Natural killer cell (primary cell): ENCODE measurements at places on chromosomes 1 and 21.

DNA sequence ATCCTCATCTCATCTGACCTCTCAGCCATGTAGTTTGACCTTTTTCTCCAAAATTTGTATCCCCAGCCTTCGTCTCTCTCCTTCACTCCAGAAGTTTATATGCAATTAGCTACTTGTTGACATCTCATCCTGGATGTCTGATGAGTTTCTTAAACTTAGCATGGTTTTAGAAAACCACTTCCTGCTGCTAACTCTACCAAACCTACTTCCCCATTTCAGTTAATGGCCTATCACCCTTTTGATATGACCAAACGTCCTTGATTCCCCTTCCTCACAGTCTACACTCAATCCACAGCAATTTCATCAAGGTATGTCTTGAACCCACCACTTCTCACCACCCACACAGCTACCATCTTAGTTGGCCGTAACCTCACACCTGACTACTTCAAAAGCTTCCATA, 121.9 kb downstream of the LRRC40 start:
- DNase-seq, result no peak

DNA sequence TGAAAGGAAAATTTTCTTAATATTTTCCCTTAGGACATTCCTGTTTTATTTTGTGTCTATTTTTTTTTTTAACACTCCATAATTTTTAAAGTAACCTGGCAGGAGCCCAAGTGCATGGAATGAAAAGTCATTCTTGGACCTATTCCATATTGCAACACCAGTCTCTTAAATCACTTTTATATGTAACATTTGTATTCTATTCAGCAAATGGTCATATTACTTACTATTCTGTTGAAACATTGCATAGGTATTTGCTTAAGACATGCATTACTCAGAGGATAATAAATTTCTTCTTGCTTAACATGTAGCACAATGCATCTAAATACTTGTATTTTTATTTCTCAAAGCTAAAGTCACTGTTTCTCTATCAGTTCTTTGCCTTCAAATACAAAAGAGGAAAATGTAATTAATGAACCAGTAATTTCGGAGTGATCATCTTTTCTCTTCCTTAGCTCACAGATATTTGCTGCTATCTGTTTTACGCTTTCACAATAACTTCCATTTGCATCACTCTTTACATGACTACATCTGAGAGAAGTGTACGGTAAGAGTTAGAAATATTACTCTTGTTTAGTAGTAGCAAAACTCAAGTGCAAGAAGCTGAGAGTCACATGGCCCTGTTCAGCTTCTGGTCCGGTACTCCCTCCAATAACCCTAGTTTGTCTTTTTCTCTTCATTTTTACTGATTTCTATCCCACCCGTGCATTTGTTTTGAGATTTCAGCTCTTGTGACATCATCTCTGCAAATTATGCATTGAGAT, 394.8 kb downstream of the USP25 start:
- no peak for DNase-seq

- no peak for DNase-seq
Observed at GRCh38 chr21:26512664-26513063, 60.4 kb downstream of the CYYR1 start.

DNA sequence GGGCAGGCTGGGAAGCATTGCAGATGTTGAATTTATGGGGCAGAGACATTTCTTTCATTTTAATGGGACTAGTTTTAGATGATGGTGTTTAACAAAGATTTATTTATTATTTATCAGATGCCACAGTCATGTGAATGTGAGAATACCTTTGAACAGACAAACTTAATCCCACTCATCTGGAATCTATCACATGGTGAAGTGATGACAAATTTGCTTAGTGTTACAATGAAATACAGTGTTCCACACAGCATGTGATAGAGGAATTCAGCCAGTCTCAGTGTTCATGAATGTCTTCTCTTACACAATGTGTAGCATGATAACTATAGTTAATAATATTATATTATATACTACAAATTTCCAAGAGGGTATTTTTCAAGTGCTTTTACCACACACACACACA, 1361.7 kb upstream of the B3GALT2 start:
- DNase-seq, result no peak

DNA sequence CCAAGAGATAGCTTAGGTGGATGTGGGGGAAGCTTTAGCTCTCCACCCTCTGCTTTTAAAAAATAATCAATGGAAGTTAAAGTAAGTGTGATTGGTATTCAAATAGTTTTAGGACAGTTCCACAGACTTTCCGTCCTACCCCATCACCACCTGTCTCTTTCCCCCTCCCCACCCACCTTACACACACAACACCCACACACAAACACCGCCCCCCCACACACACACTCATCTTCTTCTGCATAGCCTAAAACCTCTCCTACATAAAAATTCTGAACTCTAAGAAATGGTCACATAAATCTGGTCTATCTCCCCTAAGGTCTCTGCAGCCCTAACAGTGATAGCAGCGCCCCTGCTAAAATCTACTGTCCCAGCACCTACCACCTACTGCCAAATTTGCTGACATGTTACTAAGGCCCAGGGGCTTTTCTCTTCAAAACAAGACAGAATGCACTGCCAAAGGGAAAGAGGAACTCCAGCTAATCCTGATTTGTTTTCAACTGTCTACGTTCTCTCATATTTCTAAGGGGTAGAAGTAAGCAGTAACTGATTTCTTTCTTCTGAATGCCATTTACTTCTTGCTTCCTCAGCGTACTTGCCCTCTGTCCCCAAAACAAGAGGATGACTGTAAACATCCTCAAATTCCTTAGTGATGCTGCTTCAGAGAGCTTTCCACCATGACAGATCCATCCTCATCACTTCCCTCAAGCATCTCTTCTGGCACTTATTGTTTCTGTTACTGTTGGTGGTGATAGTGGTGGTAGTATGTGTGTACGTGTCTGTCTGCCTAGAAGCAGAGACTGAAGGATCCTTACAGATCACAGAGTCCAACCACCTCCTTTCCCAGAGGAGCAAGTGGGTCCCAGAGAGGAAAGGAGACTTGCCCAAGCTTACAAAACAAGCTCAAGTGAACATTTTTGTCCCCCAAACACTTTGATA, 56.8 kb downstream of the LUZP1 start:
- DNase-seq, result no peak

GRCh38 chr21:41102281-41102680, 65.7 kb upstream of the BACE2 start:
- DNase-seq, result no peak

- DNase-seq, result no peak
Observed at GRCh38 chr1:69700770-69701169, 133.0 kb downstream of the LRRC7 start.

DNA sequence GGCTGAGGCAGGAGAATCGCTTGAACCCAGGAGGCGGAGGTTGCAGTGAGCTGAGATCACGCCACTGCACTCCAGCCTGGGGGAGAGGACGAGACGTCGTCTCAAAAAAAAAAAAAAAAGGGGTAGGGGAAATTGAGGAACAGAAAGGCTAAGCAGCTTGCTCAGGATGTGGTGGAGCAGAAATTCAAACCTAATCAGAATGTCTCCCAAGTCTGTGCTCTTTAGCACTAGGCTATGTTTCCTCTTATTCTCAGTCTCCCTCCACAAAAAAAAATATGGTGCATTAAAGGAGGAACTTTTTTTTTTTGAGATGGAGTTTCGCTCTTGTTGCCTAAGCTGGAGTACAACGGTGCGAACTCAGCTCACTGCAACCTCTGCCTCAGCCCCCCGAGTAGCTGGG, 114.2 kb downstream of the SLC16A1 start:
- no peak for DNase-seq

- no peak for DNase-seq
Observed at GRCh38 chr1:102595106-102595505, 513.2 kb downstream of the COL11A1 start.

DNA sequence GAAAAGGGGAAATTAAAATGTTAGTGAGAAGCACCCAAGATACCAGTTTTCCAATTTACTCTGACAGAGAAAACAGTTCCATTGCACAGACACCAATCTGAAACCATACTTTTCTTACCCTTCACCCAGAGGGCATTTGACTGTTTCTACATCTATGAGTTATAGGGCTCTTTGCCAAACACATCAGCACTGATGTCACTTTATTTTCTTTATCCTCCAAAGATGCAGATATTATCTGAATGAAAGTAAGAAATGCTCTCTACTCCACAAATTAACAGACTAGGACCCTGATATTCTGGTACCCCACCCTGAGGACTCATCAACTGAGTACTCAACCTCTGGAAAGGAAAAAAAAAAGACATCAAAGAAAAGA, 24.2 kb upstream of the PEX19 start:
- no peak for DNase-seq

DNA sequence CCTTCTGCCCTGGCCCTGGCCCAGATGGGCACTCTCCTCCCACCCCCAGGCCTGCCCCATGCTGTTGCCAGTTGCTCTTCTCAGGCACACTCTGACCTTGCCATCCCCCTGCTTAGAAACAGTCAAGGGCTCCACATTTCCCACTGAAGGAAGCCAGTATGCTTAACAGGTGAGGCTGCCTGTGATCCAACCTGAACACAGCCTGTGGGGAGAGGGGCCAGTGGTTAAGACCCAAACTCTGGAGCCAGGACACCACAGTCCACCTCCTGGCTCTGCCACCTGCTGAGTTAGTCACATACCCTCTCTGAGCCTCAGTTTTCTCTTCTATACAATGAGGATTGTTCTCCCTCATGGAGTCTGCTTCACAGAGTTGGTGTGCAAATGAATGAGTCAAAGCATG, 526.9 kb downstream of the MATN1 start:
- DNase-seq, result no peak

- no peak for DNase-seq
Observed at GRCh38 chr1:225835856-225836255, 25.9 kb downstream of the EPHX1 start.

- no peak for DNase-seq
Observed at GRCh38 chr1:27397749-27398148, 5.3 kb downstream of the GPR3 start.

GRCh38 chr1:166874464-166874863, 1.6 kb downstream of the TADA1 start:
- DNase-seq, result no peak

GRCh38 chr21:35399706-35400105, 350.6 kb upstream of the RUNX1 start:
- DNase-seq, result no peak
